ENCODE measurements at places on chromosomes 6 and 20.

DNA sequence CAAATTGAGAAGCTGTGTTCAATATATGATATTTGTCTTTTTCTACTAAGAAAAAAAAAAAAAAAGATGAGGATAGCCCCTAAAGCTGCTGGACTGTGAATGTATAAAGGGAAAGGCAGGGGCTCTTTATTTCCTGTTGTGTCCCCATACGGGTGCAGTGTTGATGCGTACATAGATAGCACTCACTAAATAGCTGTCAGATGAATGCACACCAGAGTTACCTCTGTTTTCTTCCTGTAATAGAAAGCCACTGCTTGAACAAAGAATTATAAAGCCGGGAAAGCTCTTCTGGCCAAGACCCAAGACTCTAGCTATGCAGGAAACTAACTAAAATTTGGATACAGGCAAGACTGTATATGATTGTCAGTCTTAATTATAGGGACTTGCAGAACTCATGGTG is 260.0 kb downstream of the FARS2 start:
- no peak for DNase-seq

DNA sequence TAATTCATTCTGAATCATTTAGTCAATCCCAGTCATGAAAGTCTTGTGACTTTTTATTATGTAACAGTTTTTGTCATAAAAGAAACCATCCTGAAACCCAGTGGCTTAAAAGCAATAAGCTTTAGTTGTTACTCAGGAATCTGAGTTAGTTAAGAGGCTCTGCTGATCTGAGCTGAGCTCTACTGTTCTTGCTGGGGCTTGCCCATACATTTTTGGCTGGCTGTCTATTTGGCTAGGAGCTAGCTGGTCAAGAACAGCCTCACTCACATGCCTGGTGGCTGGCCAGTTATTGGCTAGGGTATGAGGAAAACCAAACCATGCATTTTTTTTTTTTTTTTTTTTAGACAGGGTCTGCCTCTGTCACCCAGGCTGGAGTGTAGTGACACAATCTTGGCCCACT is 10.6 kb downstream of the TCF21 start:
- no peak for DNase-seq

DNA sequence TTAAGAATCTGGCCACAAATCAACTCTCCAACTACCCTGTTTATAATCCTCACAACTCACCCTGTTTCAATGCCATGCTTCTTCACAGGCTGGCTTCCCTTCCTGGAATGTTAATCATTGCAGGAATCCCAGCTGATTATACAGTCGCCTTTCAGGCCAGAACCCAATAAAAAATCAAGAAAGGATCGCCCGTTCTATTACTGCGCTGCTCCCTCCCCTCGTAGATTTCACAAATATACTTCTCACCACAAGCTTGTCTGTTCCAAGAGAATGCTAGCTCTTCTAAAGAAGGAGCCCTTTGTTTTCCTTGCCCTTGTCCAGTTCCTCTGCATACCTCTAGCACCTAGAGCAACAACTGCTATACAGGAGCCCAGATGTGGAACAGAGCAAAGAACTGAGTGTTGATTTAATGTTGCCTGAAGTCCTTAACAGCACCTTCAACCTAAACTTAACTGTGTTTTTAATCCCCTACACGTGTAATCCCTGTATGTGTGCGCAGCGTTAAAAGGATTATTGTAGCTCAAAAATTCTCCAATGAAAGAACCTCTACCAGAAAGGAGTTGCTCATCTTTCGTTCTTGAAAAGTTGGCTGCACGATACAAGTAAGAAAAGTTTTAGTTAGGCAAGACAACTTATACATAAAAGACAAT is 988 bp downstream of the ECHDC1 start:
- no peak for DNase-seq

- no peak for DNase-seq
Measured at GRCh38 chr6:122363769-122364483, 35.5 kb upstream of the HSF2 start.

GRCh38 chr6:17381424-17382147 is 11.8 kb upstream of the CAP2 start:
- no peak for DNase-seq

GRCh38 chr6:17097982-17098381 is 3.9 kb upstream of the STMND1 start:
- DNase-seq = no peak

DNA sequence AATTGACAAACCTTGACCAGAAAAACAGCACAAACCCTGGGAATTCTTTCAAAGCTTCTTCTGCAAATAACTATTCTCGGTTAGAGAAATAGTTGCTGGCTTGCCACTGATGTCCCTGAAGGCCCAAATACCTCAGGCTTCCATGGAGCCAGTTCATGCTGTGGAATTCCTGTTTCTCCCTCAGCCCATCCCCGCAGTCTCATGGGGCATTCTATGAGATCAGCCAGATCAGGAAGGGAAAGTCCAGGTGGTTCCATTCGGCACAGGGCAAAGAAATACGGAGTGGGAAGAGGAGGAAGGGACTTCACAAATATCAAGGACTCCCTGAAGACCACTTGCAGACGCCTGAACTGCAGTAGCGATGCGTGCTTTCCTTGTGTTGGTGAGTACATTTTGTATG is 63.3 kb downstream of the MYLK4 start:
- DNase-seq = no peak

DNA sequence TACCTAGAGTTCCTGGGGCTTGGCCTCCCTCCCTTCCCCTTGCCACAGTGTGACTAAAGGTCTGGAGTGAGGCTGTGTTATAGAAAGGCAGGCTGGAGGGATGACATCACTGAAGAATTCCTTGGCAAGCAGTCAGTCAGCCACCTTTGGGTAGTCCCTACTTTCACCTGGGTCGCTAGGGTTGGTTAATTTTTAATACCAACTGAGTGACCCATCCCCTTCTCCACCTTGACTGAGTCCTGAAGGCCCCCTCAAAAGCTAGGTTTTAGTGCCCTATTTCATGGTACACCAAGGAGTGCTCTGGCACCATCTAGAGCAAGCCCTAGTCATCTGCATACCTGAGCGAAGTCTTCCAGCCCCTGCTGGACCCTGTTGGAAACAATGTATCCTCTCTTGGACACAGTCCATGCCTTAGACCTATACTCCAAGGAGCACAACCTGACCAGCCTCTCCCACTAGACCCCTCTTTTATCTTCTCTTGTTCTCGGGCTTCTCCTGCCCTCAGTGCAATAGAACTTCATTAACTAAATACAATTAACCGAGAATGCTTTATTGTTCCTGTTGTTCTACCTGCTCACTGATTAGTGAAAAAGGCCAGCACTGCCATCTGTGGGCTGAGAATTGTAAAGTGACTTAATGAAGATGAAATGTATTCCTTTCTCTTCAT is 44.6 kb downstream of the RIN2 start:
- DNase-seq = peak; percentile 30

DNA sequence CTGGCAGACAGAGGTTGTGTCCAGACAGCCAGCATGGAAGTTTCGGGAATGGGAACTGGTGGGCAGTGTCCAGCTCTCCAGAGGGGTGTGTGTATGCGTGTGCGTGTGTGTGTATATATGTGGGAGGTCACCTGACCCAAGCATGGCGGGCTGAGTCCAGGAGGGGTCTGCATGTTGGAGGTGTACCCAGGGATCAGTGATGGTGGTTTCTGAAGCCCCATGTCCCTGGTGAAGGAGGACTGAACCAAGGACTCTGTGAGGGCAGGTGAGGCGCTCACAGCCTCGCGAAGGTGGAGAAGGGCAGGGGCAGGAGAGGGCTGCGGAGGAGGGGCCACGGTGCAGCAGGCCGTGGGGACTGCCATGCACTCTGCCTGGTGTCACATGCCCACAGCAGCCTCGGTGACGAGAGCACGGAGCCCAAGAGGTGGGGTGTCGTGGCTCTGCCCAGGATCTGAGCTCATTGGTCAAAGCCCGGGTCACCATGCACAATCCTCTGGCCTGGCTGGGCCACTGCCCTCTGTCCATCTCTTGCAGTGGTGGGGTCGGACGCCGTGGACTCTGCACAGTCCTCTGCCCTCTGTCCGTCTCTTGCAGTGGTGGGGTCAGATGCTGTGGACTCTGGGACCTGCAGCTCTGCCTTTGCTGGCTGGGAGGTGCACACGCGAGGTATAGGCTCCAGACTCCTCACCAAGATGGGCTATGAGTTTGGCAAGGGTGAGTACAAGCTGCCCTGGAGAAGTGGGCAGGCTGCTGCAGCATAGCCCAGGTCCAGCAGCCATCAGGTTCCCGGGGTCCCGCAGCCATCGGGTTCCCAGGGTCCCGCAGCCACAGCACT is 2.1 kb upstream of the LIME1 start:
- no peak for DNase-seq

- DNase-seq = no peak
Measured at GRCh38 chr6:21342501-21342900, 251.1 kb upstream of the SOX4 start.

DNA sequence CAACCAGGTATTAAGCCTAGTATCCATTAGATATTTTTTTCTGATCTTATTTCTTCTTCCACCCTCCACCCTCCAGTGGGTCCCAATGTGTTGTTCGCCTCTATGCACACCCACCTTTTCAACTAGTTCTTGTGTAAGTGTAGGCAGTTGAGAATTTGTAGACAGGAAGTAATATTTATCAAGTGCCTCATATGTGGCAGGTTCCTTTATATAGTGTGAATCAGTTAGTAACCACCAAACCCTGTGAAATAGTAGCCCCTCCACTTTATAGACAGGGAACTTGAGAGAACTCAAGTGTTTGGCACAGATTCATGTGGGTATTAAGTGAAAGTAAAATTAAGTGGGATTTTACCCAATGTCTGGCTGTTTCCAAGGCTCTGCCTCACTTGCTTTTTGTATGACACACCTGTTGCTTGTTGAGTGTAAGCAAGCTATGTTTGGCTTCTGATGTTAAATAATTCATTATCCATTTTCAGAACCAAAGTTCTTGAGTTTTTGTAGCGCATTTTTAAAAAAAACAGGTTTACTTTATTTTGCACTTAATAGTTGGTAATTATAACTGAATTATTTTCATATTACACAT is 24.8 kb downstream of the AFDN start:
- DNase-seq = no peak

DNA sequence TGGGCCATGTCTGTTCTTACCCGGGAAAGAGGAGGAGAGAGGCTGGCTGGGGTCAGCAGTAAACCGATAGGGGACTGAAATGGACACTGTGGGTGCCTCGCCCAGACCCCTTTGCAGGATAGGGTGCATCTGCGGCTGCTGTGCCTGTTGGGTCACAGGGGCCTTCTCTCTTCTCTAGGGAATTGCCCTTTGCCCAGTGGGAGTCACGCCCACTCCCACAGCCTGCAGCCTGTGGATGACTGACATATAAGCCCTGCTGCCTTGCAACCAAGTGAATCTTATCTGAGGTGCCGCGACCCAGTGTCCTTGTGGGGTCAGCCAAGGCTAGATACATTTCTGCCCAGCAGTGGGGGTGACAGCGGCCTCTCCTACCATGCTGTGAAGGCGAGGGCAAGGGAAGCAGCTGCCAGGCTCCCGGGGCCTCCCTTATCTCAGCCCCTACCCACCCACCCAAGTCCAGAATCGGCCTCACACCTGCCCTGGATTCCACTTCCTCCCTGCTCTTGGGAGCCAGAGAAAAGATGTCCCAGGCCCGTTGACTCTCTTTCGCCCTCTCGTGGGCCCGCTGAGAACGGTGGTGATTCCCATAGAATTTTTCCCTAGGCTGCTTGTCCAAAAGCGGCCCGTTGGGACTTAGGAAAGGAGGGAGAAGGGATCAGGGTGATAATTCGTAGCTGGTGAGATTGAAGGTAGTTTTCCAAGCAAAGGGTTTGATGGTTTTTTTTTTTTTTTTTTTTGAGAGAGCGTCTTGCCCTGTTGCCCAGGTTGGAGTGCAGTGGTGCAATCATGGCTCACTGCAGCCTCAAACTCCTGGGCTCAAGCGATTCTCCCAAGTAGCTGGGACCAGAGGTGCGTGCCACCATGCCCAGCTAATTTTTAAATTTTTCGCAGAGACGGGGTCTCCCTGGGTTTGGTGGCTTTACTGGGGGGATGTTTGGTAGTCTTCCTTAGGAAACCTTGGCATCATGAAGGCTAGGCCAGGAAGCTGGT is 76.4 kb upstream of the RNF24 start:
- peak; percentile 82 for DNase-seq

- no peak for DNase-seq
Measured at GRCh38 chr6:155273431-155273830, 9.6 kb downstream of the CLDN20 start.

DNA sequence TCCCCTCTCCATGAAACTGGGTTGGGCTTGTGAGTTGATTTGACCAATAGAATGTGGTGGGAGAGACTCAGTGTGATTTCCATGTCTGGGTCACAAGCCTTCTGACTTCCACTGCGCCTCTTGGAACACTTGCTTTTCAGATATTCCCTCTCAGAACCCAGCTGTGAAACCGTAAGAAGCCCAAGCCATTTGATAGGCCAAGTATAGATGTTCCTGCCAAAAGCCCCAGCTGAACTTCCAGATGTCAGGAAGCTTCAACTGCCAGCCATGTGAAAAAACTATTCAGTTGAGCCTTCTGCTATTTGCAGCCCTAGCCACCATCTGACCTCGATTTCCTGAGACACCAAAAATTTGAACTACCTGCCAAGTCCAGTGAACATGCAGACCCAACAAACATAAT is 387.8 kb upstream of the GJE1 start:
- no peak for DNase-seq

GRCh38 chr20:32918751-32919150 is 60.0 kb downstream of the EFCAB8 start:
- DNase-seq = no peak

- DNase-seq = no peak
Measured at GRCh38 chr6:14638906-14639761, 521.6 kb downstream of the CD83 start.

DNA sequence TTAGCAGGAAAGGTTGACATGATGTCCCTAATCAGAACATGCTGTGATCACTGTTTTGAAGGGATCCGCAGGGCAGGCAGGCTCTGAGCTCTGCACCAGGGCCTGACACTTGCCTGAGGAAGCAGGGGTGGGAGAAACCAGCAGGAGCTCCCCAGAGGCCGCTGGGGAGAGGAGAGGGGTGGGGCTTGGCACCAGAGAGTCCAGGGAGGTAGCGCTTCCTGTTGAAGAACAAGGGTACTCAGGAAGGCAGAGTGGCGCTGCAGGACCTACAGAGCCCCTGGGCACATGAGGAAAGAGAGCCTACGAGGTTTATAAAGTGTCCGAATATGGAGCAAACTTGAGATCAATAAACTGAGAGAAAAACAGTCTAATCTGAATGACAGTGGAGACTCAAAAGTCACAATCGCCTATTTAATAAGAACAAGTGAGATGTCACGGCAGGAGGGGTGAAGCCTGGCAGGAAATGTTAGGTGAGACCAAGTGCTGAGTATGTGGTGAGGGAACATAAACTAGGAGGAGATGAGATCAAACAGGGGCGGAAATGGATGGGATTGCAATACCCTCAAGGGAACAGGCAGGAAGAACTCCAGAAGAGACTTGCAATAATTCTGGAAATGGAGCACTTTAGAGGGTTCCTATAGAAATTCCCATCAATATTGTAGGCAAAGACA is 5.8 kb upstream of the TBXT start:
- DNase-seq = peak; percentile 48

Data from WTC11 (cell line).